Kasumi-1 (cell line): ENCODE measurements at places on chromosomes 1 and 21.

DNA sequence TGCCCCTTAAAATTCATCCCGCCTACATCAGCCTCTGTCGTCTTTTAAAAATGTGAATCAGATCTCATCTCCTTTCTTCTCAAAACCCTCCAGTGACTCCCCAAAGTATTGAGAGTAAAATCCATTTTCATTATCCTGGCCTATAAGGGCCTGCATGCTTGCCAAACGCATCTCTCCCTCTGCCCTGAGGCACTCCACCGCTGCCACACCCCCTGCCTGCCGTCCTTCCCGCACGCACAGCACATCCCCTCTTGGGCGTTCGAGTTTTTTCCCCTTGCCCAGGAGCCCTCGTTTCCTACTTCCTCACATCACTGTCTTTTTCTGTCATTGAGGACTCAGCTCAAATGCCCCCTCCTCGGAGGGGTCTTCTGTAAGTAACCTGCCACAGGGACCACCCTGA lies 53.3 kb upstream of the MTR start:
- DNase-seq = no peak

DNA sequence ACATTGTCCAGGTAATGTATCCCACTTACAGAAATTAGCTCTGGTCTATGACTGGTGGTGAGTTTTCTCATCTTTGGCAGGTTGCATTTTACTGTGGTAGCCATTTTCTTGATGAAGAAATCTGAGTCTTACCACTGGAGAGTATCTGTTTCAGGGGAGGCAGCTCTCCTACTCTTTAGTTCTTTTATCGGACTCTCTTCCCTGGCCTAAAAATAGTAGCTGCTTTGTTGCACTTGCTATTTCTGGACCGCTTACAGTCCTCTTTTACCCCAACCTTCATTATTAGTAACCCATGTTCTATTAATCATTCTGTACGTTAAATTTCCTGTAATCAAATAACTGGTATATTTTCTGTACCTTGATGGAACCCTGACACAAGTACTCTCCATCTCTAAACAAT lies 720.8 kb downstream of the PLA2G4A start:
- DNase-seq = no peak

DNA sequence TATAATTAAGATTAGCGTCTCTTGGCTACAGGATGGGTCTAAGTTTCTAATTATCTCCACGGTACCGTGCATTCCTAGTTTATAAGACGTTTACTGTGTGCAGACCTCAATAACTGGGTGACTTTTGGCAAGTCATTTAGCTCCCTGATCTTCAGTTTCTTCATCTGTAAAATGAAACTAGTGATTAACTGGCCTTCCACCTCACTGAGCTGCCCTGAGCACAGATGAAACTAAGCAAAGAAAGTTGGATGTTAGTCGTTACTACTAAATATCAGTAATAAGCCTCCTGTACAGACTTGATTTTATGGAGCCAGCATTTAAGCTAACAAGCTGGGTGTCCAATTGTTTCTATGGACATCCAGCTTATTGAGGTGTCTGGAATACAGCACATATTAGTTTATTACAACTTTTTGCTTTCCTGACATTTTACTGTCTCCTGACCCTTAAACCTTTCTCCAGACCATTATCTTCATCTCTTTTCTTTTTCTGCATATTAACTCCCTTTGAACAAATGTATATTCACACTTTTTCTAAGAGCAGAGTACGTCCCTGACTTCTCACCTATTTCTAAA lies 1.1 kb downstream of the CR2 start:
- no peak for DNase-seq

- no peak for DNase-seq
These were observed 50.3 kb upstream of the MPC2 start for GRCh38 chr1:167987174-167987573.

DNA sequence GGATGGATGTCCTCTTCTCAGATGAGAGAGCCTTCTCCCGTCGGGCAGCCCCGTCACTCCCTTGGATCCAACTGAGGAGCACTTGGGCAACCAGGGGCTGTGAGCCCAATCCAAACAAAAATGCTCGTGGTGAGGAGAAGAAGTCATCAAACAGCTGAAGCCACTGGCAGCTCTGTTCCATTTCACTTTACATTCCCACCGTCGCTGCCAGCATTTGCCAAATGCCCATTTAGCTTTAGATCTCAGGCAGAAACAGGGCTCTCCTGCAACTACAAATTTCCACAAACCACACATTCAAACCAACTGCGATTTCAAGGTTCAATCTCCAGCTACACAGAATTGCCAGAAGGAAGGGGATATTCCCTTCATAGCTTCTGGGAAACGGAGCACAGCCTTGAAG lies 634.6 kb downstream of the SMYD3 start:
- DNase-seq = no peak

DNA sequence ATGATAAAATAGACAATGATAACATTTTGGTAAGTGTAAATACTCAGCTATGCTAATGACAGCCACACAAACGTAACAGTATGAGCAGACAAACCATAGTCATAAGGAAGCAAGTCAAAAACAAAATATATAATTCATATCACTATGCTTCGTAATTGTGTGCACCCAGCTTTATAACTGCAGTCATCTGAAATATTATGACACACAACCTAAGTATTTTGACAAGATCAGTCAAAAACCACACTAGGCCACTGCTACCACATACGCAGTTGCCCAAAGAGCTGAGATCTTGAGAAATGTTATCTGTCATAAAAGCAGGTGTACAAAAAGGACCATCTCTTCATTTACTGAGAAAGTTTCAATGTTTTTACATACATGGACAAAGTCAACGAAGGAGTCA lies 26.0 kb downstream of the RNASEL start:
- no peak for DNase-seq
